ENCODE measurements at places on chromosomes 7 and 10. TPM values are rescaled to one million over a fixed set of nuclear protein-coding genes. Genes with fewer than 3 reads are reported as not detected.

The GPR26 gene
- not detected for total RNA-seq

The CCL24 gene
- total RNA-seq = not detected

The GRM3 gene
- not detected for total RNA-seq

The ANXA8 gene
- total RNA-seq = 2.8 TPM

The NME8 gene
- total RNA-seq = not detected
